ENCODE measurements at places on chromosomes 5 and 9.

DNA sequence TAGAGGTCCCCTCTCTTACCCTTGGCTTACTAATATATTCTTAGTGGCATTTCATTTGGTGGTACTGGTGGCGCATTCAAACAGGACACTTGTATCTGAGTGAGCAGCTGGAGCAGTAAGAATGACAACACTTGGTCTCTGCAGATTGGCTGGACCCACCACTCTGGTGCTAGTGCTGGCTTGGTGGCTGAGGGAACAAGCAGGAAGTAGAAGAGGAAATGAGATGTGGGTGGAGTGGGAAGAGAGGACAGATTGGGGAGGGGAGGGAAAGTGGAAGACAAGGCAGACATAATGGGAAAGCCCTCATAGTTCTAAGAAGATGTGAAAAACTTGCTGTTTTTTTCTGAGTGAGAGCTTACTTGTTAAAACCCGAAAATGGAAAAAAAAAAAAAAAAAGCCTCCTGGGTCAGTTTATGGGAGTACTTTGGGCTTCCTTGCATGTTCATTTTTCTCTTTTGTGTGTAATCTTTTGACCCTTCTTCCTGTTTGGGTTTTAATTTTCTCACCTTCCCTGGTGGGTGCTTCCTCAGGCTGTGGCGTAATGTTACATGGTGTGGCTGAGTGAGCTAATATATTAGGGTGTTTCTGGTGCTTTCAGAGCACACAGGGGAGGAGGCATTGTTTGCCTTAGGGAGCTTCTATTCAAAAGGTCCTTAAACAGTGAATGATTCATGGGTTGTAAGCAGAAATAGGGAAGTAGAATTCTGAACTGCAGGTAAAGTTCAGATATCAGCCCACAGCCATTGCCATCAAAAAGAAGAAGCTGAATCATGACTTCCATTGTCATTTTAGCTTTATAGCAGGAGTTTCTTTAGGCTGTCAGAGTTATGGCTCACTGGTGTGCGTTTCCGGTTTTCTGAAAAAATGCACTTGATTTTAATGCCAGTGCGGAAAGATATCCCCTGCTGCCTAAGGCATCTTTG is 52.3 kb downstream of the TLE4 start:
- DNase-seq: no peak

DNA sequence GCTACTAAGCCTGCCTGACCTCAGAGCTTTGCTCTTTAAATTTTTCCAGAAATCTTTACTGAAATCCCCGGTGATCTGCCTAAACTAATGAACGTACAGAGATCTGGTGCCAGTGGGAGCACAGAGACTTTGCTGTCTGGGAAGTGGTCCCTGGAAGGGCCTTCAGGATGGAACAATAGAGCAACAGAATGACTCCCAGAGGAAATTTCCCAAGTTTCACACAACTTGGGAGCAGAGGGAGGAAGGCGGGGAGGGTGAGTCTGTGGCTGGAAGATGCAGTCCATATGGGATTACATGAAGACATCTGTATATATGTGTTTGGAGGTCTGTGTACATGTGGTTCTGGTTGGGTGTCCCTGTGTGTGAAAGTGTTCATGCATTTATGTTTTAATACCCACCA is 638.3 kb downstream of the CCDC171 start:
- DNase-seq: no peak

GRCh38 chr5:150766251-150766650 is 7.4 kb upstream of the DCTN4 start:
- no peak for DNase-seq

- DNase-seq: no peak
Measured at GRCh38 chr9:117083559-117083958, 331.3 kb downstream of the ASTN2 start.

- DNase-seq: peak; percentile 22
Measured at GRCh38 chr5:141476132-141476911, 556 bp downstream of the PCDHGC3 start.

GRCh38 chr5:123086376-123087055 is 2.5 kb upstream of the PRDM6 start:
- DNase-seq: no peak

DNA sequence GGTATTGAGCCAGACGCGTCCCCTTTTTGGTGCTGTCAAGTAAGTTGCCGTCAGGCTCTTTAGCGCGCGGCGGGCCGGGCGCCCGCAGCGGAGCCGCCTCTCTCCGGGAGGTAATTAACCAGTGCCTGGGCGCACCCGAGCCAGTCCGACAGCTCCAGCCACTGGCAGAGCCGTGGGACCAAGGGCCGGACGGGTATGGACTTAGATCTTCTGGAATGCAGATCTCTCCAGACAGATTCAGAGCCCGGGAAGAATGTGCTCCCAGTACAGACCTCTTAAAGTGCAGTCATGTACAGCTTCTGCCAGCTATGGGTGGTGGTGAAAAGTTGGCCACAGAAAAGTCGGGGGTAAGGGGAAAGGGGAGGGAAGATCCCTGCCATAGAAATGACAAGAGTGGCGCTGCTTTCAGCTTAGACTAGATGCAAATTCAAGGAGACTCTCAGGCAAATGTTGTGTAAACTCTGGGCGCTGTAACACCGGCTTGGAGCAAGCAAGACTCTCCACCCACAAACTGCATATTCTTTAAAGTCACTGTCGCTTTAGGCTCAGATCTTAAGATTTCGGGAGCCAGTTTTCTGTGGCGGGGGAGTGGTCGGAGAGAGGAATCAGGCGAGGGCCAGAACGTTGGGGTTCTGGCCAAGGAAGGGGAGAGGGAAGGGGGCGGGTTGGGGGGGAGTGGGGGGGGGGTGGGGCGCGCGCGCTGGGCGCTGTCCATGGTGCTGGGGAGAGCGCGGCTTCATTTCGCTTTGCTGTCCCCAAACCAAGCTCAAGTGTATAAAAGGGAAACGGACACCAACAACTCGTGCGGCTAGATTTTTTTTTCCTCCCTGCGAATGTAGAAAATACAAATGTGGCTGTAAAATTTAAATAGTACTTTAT is 29.2 kb downstream of the NR2F1 start:
- no peak for DNase-seq

DNA sequence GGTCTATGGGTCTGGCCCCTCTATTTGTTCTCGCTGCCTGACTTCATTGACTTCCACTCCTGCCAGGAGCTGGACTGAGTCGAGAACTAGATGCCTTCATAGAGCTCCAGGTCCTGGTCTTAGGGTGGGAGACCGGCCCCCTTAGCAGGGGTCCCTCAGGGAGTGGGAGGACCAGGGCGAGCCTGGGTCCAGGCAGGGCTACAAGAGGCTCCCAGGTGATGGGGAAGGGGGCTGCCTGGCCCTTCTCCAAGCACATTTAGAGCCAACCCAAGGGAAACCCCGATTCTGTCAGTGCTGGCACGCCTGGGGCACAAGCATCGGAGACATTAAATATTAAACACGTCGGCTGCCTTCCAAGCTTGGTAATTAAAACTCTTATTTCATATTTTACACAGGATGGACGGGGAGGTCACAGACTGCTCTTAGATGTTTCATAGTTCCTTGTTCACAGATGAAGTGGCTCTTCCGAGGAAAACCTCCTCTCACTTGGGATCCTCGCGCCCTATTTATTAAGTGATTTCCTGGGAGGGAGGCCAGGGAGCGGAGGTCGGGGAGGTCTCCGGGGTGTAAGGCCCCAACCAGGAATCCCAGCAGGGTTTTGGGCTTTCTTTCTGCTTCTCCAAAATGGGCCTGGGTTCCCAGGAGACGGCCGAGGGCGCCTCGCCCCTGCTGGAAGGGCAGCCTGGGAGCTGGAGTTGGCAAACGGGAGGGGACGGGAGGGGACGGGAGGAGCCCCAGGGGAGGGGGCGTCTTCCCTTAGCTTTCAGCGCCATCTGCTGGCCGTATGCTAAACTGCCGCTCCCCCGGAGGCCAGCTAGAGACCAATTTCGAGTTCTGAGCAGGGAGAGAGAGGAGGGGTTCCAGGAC is 23.4 kb upstream of the ZBTB43 start:
- no peak for DNase-seq

- DNase-seq: no peak
Measured at GRCh38 chr9:715743-716400, 125.6 kb upstream of the DMRT1 start.

DNA sequence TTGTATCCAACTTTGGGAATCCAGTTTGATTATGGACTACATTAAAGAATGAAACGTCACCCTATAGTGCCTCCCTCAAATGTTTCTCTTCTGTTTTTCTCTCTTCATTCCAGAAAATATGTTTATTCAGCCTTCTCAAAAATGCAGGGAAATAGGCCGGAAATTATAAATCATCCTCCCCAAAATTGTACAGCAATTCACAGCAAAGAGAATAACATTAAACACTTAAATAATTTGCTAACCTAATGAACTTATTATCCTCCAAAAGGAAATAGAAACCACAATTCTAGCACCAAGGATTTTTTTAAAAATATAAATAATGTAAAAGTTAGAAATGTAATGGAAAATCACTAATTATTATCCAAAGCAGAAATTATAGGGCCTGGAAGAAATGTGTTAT is 115.9 kb upstream of the CCNG1 start:
- no peak for DNase-seq

DNA sequence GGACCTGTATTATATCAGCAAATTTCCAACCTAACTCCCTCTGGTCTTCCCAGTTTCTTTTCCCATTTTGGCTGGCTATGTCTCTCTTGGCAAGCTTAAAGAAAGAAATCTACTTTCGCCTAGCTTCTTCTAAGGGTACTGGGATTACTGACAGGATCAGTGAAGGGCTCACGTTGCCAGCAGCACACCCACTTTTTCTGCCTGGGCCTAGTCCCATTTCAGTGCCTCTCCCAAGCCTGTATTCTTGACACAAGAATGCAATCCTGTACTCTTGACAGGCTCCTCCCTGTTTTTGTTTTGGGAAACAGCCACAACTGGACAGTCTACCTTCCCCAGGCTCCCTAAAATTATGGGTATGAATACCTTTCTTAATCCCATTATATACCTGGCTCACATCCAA is 170.5 kb downstream of the EPB41L4A start:
- no peak for DNase-seq

- no peak for DNase-seq
Measured at GRCh38 chr9:124268248-124268647, 10.5 kb downstream of the NEK6 start.

DNA sequence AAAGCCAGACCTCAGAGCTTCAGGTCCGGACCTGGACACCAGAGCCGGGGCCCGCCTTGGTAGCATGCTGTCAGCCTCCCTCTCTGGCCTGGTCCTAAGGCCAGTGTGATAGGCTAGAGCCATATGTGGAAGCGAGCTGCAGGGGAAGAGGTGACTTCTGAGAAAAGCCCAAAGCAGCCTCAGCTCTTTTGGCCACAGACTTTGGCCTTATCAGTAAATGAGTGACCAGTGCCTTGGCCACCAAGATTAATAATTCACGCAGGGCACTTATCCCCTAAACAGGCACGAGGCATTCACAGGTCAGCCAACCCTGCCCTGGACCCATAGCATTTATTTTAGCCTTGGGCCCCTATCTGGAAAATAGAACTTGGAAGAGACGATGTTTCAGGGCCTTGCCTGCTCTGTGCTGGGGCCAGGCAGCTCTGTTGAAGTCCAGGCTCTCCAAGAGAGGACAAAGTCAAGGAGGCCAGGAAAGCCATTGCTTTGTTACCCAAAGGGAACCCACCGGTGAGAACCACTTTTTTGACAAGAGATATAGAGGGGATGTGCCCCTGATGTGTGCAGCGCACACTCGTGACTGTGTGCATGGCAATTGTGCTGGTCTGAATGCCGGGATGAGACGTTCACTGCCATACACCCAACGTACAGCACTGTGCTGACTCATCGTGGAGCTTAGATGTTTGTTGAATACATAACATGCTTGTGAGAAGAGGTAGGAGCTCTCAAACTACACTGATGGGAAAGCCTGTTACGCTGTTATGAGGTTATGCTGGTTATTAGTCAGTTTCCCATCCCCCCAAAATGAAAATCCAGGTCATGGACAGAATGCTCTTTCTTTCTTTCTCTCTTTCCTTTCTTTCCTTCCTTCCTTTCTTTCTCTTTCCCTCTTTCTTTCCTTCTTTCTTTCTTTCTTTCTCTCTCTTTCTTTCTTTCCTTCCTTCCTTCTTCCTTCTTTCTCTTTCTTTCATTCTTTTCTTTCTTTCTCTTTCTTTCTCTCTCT is 5.0 kb upstream of the SLC34A1 start:
- DNase-seq: no peak

GRCh38 chr5:138352722-138353559 is 456 bp downstream of the KDM3B start:
- no peak for DNase-seq

DNA sequence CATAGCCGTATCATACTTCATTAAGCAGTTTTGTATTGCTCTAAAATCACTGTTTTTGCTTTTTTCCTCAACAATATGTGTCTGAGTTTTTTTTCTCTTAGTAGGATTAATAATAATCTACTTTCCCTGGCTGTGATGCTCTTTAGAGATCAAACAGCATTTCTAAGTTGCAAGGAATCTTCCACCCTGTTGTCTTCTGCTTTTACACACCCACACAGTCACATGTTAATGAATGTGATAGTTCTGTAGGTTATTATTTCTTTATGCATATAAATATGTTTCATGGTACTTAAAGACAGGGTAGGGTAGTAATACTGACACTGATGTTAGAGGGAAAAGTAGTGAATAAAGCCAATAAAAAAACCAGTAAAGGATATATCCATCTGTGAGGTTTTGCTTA is 29.3 kb downstream of the SLC44A1 start:
- DNase-seq: no peak

- no peak for DNase-seq
Measured at GRCh38 chr5:159586921-159587320, 256.6 kb upstream of the IL12B start.

GRCh38 chr9:109588415-109588814 is 90.3 kb upstream of the PTPN3 start:
- DNase-seq: no peak

GRCh38 chr5:149859746-149860145 is 84.8 kb downstream of the PDE6A start:
- DNase-seq: no peak

DNA sequence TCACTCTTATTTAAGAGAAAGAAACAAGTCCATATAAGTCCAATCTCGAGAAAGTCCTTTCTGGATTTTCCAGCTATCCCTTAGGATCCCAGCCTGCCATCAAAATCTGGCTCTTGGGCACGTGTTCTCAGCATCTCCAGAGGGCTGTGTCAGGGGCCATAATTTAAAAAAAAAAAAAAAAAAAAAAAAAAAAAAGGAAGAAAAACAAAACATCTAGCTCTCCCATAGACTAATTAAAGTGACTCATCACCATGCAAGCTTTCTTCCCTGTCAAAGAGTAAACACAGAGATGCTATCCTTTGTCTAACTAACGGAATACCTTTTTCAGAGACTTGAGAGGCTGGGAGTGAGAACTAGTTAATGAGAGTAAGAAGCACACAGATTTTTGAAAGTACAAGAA is 44.9 kb upstream of the MYO10 start:
- DNase-seq: no peak

- DNase-seq: no peak
Measured at GRCh38 chr9:118990949-118991348, 378.3 kb downstream of the BRINP1 start.

DNA sequence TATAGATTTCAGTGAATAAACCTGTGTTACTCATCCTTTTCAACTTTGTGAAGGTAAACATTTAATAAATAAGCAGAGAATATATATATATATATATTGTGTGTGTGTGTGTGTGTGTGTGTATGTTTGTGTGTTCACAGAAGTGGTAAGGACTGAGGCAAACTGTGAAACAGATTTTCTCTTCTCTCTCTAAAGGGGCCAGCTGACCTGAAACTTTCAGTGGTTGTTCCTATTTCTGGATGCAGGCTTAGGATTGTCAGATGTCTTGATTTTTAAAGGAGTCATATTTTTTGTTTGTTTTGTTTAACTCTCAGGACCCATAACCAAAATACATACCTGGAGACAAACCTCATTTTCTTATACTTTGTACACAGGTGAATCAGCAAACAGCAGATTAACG is 714.9 kb upstream of the MEF2C start:
- DNase-seq: no peak

- no peak for DNase-seq
Measured at GRCh38 chr5:67267512-67268216, 71.1 kb upstream of the CD180 start.
